ENCODE measurements at places on chromosomes 12 and 14.

DNA sequence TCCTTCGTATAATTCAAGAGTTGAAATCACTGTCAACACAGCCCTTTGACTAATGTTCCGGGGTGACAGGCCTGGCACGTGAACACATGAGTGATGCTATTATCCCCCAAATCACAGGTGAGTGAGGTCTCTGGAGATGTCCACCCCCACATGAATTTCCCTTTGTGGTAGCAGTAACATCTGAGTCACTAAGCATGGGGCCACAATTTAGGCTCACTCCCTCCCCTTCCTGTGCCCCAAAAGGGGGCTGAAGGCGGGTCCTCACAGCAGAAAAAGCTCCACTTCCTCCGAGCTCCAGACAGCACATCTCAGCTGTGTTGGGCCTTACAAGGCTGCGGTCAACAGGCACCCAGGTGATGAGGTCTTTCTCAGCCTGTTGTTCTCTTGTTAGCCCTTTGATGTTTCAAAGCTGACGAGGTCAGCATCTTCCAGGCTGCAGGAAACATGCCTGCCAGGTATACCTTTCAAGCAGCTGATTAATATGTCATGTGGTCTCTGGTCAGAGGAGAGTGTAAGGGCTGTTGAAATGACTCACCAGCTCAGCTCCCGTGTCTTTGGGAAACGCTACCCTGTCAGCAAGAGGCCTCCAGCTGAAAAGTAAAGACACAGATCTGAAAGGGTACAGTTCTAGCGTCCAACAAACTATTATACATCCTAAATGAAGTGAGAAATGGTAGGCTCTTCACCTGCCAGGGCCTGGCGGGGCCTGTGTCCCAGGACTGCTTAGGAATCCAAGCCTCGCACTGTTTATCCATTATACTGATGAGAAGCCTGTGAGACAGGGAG is 107.3 kb downstream of the ZFP36L1 start:
- DNase-seq: no peak

DNA sequence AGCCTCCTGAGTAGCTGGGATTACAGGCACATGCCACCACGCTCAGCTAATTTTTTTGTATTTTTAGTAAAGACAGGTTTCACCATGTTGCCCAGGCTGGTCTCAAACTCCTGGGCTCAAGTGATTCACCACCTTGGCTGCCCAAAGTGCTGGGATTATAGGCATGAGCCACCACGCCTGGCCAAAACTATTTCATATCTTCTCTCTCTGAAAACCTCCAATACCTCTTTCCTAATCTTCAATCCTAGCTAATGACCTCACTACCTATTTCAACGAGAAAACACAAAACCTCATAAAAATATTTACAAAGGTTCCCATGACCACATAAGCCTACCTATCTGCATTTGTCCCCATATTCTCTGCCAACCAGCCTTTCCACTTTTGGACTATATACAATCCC is 32.3 kb upstream of the ANKS1B start:
- no peak for DNase-seq

DNA sequence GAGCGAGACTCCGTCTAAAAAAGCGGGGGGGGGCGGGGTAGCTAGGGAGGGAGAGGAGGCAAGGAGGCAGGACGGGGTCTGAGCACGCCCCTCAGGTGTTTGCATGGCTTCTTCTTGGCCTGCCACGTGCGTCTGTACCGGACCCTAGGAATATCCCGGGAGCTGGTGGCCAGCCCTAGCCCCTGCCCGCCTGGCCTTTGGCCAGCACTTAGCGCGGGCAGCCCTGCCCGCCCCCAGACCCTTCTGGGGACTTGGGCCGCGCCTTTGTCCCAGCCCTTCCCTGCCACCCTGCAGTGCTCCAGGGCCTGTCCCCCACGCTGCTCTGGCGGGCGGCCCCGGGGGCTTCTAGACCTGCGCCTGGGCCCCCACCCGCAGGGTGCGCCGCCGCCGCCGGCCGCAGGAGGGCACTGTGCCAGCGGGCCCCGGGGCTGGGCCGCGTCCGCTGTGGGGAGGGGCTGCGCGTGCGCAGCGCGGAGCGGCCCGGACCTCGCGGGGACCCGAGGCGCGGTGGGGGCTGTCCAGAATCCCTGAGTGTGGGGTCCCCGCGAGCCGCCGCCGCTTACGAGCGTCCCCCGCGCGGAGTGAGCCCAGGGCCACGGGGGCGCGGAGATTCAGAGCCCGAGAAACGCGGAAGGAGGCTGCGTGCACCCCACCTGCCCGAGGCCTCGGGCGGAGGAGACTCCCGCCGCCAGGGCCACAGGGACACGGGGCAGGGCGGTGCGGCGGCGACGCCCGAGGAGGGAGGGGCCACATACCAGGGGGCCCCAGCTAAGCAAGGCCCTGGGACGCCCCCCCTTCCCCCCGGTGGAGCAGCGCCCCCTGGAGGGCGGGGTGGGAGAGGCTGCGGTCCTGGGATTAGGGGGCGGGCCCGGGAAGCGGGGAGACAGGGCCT is 21.0 kb downstream of the SLC25A29 start:
- DNase-seq: peak; percentile 74

DNA sequence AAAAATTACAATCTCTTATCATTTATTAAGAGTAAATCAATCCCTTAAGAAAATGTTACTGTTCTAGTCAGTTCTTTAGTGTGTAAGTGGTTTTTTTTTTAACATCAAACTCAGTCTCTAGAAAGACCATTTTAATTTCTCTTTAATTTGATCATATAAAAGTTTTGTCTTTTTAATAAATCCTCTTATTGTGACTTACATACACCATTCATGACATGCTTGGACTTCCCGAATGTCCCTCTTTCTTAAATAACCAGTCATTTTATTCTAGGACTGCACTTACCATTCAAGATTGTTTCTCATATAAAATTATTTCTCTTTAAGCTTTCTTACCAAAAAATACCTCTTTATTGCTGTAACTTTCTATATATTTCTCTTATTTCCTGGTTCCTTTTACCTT is 60.8 kb upstream of the EVL start:
- no peak for DNase-seq

DNA sequence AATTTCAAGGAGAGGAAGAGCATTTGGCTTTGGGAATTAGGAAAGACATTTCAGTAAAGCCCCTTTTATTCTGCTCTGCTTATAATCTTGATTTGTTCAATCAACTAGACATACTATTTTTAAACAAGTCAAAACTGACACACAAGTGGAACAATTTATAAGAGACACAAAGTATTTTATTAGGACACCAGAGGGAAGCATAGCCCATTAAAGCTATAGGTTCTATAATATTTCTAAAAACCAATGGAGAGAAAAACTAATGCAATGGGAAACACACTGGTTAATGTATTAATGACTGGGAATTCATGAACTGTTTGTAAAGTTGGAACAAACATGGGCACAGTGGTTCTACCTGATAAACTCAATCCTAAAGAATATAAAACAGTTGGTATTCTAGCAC is 15.3 kb upstream of the CERS5 start:
- no peak for DNase-seq

- DNase-seq: no peak
These were observed 1.6 kb downstream of the MSI1 start for GRCh38 chr12:120367233-120367923.

DNA sequence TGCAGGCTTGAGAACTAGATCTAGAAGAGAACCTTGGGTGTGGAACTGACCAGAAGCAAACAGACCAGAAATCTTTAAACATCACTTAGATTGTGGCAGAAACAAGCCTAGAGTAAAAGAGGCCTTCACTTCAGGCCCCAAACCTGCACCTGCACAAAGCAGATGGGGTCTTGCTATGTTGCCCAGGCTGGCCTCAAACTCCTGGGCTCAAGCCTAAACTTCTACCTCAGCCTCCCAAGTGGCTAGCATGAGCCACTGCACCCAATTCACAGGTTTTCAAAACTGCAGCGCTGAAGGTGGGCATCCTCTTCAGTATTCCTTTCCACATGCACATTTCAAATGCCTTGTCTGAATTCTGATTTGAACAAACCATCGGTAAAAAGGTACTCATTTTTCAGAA is 19.9 kb downstream of the MOK start:
- no peak for DNase-seq
